Panc1 (cell line): ENCODE measurements at places on chromosomes 1 and 21.

GRCh38 chr1:178947677-178947981 lies 76.8 kb upstream of the ANGPTL1 start:
- DNase-seq, result no peak

DNA sequence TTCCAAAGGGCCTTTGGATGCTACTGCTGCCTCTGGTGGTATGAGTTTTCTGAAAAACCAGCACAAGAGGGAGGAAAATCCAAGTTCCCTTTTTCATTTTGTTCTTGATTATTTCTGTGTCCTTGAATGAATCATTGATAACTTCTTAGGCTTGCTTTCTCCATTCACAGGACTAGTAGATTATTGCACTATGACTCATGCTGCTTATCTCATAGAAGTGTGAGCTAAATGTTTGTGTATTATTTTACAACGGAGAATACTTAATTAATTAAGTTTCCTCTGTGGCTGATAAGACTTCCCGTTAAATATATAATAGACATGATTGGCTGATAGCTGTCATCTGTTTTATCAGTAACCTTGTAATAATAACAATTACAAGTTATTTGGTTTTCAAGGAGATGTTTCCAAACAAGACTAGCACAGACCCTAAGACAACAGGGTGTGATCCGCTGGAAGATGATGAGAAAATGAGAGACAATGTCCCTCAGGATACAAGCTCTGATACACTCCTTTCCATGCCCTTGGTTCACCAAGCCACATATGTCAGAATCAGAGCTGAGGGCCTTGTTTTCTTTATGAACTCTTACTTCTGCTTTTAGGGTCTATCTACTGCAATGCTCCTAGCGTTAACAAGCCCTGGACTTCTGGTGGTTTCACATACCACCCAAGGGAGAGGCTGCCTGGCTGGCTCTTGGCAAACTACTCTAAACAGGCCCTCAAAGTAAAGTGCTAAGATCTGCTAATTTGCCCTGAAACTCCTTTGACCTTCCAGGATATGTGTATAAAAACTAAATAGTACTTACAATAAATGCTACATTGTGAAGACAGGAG lies 1078.3 kb downstream of the TTLL7 start:
- no peak for DNase-seq

GRCh38 chr1:223207293-223208066 lies 64.4 kb upstream of the TLR5 start:
- no peak for DNase-seq

GRCh38 chr1:207155028-207155427 lies 51.0 kb downstream of the C4BPA start:
- DNase-seq, result no peak

DNA sequence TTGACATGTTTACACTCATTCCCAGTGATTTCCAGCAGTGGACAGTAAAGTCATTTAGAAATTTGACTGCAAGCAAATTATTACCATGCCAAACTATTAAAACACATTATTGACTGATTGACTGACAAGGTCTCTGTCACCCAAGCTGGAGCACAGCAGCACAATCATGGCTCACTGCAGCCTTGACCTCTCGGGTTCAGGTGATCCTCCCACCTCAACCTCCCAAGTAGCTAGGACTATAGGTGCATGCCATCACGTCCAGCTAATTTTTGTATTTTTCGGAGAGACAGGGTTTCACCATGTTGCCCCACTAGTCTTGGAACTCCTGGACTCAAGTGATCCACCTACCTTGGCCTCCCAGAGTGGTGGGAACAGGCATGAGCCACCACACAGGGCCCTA lies 24.2 kb downstream of the PTP4A2 start:
- no peak for DNase-seq

DNA sequence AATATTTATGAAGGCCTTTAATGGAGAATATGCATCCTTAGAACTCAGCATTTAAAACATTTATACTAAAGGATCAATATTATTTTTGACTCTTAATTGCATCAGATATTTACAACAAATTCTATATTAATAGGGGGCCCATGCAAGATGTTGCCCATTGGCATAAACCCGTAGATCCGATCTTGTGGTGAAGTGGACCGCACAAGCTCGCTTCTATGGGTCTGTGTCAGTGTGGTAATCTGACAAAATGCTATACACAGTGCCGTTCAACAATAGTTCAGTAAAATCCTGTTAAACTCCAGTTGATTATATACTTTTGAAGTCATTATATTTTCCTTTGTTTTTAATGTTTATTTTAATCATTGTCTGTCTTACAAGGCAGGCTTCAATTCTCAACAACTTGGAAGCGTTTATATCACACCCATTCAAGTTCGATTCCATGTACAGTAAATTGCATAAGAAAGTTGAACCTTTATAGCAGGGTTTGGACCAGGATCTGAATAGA lies 809.2 kb downstream of the USP25 start:
- DNase-seq, result no peak

DNA sequence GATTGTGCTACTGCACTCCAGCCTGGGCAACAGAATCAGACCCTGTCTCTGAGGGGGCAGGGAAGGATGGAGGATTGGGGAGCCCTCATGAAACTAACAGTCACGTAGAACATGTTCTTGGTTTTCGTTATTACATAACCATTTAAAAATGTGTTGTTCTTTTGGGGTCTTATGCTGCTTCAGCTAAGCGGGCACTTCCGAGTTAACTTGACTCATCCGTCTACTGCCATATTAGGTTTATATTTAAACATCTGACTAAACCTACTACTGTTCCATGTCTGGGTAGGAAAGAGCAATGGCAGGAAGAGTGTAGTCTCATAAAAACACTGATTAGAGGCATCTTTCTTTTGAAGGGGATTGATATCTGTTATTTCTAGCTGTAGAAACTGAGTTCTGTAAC lies 59.5 kb upstream of the BMP8A start:
- no peak for DNase-seq

- no peak for DNase-seq
These were observed 184.3 kb downstream of the FAF1 start for GRCh38 chr1:50775740-50776139.

GRCh38 chr1:82034812-82035211 lies 234.1 kb downstream of the ADGRL2 start:
- no peak for DNase-seq

DNA sequence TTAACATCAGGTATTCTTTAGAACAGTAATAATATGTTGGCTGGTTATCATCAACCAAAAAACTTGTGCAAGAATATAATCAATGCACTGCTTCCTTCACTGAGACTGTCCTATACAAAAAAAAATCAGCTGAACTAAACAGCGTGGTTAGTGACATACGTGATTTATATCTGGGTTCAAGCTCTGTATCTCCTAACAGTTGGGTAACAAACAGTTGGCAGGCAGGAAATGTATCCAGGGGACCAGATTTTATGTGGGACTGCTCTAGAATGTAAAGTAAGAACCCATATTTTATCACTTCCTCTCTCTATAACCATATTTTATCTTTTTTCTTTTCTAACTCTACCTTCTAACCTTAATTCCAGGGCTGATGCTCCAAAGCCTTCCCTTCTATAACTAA lies 8.0 kb downstream of the ACBD6 start:
- DNase-seq, result no peak

DNA sequence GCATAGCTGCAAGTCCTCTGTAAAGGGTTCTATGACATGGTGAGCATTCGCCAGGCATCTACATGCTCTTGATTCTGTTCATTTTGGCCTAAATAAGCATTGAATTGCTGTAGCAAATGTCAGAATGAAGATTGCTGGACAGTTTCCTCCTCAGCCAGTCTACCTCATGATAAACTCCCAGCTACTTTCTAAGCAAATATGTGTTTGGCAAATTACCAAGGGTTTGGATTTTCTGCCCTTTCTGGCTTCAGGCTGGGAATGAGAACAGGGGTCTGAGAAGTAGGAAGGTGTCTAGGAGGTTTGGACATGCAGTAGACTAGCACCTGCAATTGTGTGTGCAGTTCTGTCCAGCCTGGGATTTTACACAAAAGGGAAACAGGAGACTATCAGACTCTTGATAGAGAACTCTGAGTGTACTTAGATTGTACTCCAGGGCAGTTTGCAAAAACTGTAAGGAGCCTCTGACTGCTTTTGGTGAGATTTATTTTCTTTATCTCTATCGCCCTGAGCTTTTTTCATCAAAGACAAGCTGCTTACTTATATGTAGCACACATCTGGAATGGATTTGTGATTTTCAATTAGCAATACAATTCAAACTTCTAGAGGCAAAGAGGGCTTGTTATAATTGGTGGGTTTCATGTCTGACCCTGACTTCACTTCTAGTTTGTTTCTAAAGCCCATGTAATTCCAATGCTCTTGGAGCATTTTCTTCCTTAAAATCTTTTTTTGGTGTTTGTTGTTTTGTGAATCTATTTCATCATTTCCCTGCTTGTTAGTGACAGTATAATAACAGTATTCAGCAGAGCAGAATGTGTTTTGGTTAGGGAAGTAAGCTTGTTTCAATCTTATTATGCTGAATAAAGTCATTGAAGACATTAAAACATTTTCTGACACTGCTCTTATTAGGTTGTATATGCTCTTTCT lies 150.8 kb downstream of the VPS13D start:
- DNase-seq, result no peak
